BE2C (cell line): ENCODE measurements at places on chromosomes 16 and 17.

GRCh38 chr17:76250141-76250540, 9.8 kb upstream of the RNF157 start:
- DNase-seq: no peak

DNA sequence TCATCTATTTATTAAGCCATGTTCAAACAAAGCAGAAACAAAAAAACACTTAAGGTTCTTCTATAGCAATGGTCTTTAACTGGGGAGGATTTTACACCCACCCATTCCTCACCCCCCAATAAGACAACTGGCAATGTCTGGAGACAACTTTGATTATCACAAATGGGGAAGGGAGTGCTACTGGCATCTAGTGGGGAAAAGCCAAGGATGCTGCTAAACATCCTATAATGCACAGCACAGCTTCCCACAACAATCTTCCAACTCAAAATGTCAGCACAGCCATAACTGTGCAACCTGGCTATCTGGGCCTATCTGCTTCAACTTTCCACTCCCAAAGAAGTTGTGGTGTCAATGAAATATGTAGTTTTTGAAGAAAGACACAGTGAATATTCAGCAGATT, 1044.4 kb downstream of the CDH8 start:
- DNase-seq: no peak

- no peak for DNase-seq
Measured at GRCh38 chr16:55008836-55009510, 78.3 kb downstream of the IRX5 start.

DNA sequence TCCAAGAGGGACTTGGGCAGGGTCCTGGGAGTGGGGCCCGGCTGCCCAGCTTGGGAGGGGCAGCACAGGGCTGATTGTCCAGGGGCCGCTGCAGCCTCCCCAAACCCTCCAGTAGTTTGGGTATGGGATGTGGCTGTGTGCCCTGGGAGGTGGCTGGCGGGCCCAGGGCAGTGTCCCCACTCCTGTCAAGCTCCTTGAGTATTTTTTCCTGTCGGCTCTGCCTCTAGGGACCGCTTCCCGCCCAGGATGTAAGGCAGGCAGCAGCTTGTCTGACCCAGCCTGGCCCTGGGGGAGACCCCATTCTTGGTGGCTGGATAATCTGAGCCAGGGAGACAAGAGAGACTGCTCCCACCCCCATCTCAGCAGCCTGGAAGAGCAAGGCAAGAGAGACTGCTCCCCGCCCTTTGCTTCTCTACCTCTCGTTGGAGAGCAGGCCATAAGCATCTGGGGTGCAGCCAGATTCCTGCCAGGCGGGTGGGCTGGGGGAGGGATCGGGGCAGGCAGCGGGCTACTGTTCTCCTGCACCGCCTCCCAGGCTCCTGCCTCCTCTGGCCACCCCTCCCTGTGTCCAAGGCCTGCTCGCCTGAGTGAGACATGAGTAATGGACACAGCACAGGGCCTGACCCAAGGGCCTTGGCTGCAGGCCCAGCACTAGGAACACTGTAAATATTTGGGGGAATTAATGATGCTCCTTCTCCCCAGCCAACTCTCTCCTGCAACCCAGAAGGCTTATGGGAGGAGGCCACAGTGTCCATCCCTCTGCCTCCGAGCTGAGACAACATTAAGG, 18.4 kb upstream of the ITGA3 start:
- no peak for DNase-seq

DNA sequence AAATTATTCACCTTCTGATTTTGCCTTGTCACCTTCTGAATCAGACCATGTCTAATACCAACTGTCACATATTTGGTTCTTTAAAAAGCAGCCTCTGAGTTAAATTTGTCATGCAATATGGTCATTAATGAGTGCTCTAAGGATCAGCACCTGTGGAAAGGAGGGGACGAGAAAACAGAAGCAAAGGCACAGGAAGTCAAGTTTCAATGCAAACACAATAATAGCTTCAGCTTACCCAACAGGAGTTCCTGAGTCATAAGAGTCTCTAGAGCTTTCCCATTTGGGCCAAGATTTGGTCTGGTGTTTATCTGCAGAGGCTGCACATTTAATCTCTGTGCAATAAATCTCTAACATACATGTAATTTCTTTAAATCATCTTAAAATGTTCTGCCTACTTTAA, 889.8 kb downstream of the CDH8 start:
- no peak for DNase-seq

GRCh38 chr17:60223456-60223855, 73.7 kb downstream of the CA4 start:
- DNase-seq: no peak

- no peak for DNase-seq
Measured at GRCh38 chr17:20954794-20955193, 88.0 kb downstream of the USP22 start.

- DNase-seq: no peak
Measured at GRCh38 chr16:25172831-25173230, 43.9 kb upstream of the AQP8 start.

- DNase-seq: no peak
Measured at GRCh38 chr17:78151514-78152008, 5.4 kb downstream of the C17orf99 start.

GRCh38 chr17:76566613-76566943, 19.1 kb downstream of the ST6GALNAC2 start:
- no peak for DNase-seq

- DNase-seq: no peak
Measured at GRCh38 chr17:64504769-64505339, 1.2 kb downstream of the DDX5 start.

DNA sequence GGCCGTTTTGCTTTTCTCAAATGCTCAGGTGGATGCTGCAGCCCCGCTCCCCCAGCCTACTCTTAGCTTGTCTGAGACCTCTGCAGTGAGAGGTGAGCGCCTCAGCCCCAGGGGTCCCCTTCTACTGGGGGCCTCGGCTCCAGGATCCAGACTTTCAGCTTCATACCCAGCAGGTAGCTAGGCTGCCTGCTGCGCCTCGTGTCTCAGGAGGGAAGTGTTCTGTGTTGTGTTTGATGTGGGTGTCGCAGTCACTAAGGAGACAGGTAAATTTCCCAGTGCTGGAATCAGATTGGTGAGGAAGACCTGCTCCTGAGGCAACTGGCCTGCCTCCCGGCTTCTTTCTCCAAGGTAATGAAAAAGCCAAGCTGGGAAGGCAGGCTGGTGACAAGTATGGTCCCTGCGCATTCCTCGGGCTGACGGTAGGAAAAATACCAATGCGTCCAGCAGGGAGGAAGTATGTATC, 604.0 kb upstream of the SALL1 start:
- DNase-seq: no peak

GRCh38 chr16:56601325-56601724, 7.1 kb upstream of the MT2A start:
- DNase-seq: no peak

DNA sequence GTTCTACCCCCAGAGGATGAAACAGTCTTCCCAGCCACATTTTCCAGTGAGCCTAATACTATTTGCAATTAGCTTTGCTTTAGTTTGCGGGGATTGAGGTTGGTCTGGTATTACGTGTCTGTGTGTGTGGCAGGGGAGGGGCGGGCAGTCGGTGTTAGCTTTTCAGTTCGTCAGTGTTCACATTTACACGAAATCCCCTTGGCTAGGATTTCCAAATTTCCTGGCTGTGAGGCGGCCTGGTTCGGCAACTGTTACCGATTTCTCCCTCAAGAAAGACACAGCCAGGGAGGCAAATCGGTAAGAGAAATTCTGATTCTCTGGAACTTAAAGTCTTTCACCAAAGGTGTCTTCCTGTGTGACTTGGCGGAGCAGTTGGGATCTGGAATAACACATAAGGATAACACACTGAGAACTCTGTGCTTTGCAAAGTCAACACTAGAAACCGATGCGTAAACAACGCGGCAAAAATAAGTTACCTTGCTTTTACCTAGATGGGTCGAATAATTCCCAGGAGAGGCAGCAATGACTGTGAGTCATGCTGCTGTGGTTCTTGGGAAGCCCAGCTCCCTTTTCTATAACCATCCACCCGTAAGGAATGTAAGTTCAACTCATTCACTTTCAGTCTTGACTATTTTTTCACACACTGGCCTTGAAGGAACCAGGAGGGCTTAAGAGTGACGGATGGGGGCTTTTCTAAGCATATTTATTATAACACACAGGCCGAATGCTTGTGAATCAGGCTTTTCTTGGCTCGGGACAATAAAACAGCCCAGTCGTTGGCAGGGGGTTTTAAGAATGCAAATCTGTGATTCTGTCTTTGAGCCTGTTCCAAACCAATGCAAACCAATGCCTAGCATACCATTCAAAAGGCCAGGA, 24.2 kb downstream of the GPRC5B start:
- DNase-seq: no peak

DNA sequence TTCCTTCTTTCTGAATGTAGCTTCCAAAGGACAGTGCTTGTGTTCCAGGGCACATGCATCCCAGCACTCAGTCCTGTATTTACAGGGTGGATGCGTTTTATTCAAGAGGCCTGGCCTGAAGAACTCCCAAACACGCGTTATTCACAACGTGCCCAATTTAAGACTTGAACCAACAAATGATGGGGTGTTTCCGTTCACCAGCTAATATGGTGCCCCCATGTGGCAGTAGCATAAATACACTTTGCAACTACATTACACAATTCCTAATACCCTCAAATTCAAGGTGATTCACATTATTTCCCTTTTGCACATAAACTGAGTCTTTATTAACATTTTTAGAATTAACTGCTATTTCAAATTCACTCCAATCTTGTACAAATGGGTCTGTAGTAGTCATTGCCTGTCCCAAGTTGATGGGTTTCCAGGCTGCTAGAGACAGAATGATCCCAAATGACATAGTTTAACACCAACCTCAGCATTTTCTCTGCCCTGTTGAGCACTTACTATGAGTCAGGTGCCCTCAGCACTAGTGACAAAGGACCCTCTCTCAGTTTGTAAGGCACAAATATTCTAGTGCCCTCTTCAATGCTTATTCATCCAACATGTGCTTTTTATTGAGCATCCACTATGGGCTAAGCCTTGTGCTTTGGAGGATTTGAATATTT, 26.9 kb downstream of the HSD17B2 start:
- no peak for DNase-seq

DNA sequence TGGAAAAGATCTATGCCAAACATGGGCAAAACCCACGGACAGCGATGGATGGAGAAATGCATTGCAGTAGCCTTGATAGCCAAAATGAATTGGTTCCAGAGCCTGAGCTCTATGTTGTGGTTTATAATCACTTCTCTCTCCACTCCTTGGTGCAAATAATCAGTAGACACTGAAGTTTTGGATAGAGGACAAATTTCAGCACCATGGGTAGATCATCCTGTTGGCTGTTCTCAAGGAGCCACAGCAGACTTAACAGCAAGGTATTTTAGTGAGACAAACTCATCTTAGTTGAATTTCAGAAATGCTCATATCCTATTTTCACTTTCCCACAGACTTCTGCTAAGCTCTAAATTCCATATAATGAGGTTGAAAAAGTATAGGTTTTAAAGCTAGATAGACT, 88.3 kb upstream of the CCL1 start:
- no peak for DNase-seq

DNA sequence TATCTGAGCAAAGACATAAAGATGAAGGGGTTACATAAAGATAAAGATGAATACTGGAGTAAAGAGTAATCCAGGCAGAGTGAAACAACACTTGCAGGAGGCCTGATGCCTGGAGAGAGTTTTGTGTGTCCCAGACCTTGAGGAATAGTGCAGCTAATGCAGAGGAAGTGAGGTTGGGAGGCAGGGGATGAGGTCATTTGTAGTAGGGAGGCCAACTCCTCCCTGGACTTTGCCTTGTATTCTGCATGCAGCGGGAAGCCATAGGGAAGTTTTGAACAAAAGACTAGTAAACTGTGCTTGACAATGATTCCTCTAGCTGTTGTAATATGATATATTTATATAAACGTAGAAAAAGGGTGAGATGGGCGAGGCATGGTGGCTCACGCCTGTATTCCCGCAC, 356.6 kb downstream of the KCNJ2 start:
- no peak for DNase-seq

- DNase-seq: no peak
Measured at GRCh38 chr17:44904001-44904984, 5.0 kb upstream of the EFTUD2 start.

- no peak for DNase-seq
Measured at GRCh38 chr17:80095038-80095843, 6.1 kb upstream of the GAA start.

DNA sequence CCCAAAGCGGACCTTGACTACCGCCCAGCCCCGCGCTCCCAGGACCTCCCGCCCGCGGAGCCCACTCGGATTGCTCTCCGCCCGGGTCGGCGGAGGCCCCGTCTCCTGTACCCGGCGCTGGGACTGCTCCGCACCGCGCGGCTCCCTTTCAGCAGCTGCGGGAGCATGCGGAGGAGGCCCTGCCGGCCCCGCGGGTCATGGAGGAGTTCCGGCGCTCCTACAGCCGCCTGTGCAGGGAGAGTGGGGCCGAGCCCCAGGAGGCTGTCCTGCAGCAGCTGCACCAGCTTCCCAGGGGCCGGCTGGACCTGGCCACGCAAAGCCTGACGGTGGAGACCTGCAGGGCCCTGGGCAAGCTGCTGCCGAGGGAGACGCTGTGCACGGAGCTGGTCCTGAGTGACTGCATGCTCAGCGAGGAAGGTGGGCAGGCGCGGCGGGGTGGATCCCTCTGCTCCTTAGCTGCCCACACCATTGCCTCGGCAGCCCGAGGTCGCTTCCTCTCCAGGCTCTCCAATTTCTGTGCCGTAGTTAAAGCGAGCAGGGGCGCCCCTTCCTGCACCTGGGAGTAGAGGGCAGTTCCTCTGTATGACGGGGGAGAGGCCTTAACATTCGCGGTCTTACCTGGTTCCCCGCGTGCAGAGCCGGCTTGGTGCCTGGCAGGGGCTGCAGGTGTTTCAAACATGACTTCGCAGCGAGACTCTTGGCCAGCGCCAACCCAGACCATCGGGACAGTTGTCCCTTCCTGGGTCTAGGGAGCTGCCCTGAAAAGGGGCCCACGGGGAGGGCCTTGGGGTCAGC, 539 bp downstream of the LRRC45 start:
- DNase-seq: peak; percentile 48

GRCh38 chr16:20610211-20610891, 34.2 kb upstream of the ACSM2B start:
- no peak for DNase-seq

DNA sequence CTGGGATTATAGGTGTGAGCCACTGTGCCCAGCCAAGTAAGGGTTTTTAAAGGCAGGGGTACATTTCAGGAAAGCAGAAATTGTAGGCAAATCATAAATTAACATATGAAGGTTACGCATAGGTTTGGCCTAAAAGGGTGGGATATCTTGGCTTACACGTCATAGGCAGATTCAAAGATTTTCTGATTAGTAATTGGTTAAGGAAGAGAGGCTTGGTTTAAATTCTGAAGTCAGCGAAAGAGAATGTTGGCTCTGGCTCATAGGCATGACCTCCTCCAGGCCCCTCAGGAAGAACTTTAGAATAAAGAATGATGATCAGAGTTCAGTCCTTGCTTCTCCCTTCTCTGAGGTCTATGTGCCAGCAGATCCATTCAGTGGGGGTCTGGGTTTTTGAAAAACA, 124.8 kb upstream of the RBBP6 start:
- no peak for DNase-seq
